ENCODE measurements at places on chromosomes 1 and 21. TPM values are rescaled to one million over a fixed set of nuclear protein-coding genes. Genes with fewer than 3 reads are reported as not detected.

GRCh38 chr1:23483321-23484252 is at the start of gene ASAP3:
Gene ASAP3, minus strand, starts transcription at chr1:23484179. Its CDS starts 46 bp downstream, at chr1:23484133.
- DNase-seq: peak; percentile 40

GRCh38 chr1:2087766-2088165 is 37.6 kb downstream of the PRKCZ start:
- no peak for DNase-seq

GRCh38 chr21:41730367-41730765 is 36.5 kb downstream of the RIPK4 start:
- no peak for DNase-seq

DNA sequence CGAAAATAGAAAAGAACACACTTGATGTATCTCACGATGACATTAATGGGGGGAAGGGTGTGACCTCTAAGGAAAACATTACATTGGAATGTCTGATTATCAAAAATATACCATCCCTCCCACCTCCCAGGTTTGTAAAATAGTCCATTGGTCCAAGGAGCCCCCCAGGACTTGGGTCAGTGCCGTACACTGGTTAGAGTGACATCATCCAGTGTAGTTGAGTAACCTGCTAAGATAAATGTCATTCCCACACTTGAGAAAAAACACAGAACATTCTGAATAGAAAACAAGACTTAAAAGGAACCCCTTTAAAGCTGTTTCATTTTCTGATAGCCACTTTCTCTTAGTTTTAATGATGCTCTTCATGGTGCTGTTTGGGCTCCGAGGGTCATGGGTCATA is 15.2 kb downstream of the DDX20 start:
- no peak for DNase-seq

GRCh38 chr1:66519992-66520391 is 14.0 kb upstream of the SGIP1 start:
- DNase-seq: no peak

DNA sequence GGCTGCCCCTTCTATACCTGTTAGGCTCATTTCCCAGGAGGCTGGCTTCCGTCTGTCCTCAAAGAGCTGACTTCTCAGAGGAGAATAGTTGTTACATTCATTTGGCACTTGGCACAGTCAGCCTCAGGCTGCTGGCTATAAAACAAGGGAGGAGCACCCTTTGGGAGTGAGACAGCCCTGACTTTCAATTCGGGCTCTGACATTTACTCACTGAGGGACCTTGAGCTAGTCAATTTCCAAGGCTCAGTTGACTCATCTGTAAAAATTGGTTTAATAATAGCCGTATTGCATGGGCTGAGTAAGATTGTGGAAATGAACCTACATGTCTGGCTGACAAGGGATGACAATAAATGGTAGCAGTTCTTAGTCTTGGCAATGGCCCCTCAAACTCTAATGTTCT is 13.7 kb downstream of the ALX3 start:
- DNase-seq: no peak

- no peak for DNase-seq
These were observed 1.7 kb upstream of the C1orf116 start for GRCh38 chr1:207034208-207034607.

Gene LCE6A
- total RNA-seq: not detected

Gene FOXD2
- total RNA-seq: 0.05 TPM

All from progenitor cell of endocrine pancreas (in vitro differentiated cells).